ENCODE measurements at places on chromosomes 2 and 18.

GRCh38 chr18:54147439-54147838 is 77.0 kb downstream of the MBD2 start:
- DNase-seq, result no peak

DNA sequence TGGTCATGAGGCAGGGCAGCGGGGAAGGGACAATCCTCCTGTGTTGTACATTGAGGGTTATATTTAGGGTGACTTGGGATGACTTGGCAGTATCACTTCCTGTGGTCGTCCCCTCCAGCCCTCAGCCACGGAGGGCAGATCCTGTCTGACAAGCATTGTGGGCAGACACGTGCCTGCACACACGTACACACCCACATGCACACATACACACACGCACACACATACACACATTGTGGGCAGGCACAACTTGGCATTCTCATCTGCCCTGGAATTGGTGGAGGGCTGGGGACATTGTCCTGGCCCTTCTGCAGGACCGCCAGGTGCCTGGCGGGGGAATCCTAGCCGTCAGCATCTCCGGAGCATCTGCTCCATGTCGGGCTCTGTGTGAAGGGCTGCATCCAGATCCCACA is 47.6 kb downstream of the ODC1 start:
- DNase-seq, result no peak

DNA sequence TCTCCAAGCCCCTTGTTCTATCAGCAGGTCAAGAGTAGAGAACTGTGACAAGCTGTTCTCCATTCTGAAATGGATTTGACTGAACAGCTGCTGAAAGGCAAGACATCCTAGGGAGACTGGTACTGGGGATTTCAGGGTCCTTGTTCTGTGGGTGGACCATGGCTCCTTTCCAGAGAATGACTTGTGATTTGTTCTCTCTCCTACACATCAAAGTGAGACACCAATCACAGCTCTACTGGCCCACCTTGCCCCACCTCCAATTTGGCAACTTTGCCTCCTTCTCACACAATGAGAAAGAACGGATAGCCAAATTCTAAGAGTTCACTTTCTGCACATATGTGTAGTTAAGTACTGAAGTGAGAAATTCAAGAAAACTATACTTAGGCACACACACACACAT is 67.4 kb downstream of the BCL11A start:
- no peak for DNase-seq

GRCh38 chr2:223585666-223586065 is 16.5 kb downstream of the SCG2 start:
- DNase-seq, result peak; percentile 75

DNA sequence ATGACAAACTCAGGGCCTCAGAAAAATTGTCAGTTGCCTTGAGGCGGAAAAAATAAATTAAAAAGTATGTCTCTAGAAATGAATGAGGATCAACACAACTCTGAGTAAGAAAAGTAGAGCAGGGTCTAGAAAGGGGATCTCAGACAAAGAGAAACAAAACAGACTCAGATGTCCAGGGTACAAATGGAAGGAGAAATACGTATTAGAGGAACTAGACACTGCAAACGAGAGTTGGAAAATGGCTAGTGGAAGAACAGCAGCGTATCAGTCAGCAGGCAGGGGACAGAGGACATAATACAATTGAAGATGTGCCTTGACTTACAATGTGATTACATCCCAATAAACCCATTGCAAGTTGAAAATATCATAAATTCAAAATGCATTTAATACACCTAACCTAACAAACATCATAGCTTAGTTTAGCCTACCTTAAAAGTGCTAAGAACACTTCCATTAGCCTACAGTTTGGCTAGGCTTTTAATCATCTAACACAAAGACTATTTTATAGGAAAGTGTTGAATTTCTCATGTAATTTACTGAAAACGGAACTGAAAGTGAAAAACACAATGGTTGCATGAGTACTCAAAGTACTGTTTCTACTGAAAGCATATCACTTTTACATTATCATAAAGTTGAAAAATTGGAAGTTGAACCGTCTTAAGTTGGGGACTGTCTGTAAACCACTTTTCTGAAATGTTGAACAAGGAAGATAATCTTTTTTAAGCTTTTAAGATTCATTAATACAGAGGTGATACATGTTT is 182.8 kb downstream of the NBAS start:
- no peak for DNase-seq

GRCh38 chr18:74172697-74173433 is 24.5 kb downstream of the TIMM21 start:
- no peak for DNase-seq

- DNase-seq, result no peak
Observed at GRCh38 chr2:128818248-128818647, 499.6 kb upstream of the HS6ST1 start.

GRCh38 chr2:9652898-9653479 is 22.2 kb upstream of the YWHAQ start:
- DNase-seq, result peak; percentile 35

- DNase-seq, result no peak
Observed at GRCh38 chr2:69863298-69863697, 30.5 kb upstream of the SNRNP27 start.

DNA sequence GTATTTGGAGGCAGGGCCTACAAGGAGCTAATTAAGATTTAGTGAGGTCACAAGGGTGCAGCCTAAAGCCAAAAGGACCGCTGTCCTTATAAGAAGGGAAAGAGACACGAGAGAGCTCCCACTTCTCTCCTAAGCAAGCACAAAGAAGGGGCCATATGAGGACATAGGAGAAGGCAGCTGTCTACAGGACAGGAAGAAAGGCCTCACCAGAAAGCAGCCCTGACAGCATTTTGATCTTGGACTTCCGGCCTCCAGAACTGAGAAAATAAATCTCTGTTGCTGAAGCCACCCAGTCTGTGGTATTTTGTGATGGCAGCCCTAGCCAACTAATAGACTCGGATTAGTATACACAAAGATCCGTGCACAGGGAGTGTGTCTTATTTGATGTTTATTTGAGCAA is 139.7 kb downstream of the B3GNT2 start:
- DNase-seq, result no peak
